ENCODE measurements at places on chromosomes 12 and 14.

DNA sequence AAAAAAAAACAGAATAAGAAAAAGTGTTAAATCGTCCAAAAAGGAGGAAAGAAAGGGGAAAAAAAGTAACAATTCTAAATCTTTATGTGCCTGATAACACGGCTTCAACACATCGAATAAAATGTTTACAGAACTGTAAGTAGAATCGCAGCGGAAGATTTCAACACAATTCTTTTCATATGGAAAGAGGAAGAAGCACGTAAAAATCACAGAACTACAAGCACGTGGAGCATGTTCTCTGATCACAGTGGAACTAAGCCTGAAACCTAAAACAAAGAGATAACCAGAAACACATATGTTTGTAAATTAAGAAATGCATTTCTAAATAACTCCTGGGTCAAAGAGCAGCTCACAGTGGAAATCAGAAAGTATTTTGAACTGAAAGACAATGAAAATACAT, 8.7 kb downstream of the CLEC7A start:
- no peak for DNase-seq

- DNase-seq = no peak
These were observed 63.1 kb downstream of the SRGAP1 start for GRCh38 chr12:63907561-63907960.

- DNase-seq = no peak
These were observed 13.8 kb downstream of the ASCL1 start for GRCh38 chr12:102971227-102971626.

GRCh38 chr14:92813201-92813600, 19.1 kb downstream of the GOLGA5 start:
- DNase-seq = no peak

DNA sequence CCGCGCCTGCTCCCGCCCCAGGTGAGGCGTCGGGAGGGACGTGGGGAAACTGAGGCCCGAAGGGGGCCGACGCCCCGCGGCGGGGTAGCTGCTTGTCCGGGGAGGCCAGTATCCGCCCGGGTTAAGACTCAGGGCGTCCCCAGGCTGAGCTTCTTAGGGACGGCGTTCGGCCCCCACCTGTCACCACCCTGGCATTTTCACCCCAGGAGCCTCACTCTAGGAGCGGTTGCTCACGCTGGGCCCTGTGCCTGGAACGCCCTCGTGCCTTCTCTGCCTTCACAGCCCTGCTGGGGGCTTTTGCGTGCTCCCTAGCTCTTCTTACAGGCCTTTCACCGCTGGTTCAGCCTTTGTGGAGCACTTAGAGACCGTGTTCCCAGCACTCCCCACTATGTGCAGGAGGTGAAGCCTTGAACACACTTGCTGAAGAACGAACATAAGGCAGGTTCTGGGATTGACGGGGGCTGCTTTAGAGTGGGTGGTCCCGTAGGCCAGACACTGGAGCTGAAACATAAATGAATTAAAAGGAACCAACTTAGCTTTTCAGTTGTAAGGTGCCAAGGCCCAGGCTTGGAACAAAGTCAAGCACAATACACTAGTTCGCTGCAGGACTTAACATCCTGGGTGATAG, 601 bp downstream of the ZNF839 start:
- DNase-seq = no peak

DNA sequence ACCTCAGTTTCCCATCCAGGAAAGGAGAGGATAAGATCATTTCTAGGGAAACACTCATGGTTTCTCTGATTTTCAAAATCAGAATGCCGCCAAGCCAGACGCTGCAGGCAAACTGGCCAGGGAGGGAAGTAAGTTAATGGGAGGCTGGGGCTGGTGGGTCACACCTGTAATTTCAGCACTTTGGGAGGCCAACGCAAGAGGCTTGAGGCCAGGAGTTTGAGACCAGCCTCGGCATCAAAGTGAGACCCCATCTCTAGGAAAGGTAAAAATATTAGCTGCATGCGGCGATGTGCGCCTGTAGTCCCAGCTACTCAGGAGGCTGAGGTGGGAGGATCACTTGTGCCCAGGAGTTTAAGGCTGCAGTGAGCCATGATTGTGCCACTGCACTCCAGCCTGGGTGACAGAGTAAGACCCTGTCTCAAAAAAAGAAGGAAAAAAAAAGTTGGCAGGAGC, 587 bp downstream of the SELPLG start:
- no peak for DNase-seq

GRCh38 chr12:123937707-123938591, 34.7 kb downstream of the CCDC92 start:
- no peak for DNase-seq

DNA sequence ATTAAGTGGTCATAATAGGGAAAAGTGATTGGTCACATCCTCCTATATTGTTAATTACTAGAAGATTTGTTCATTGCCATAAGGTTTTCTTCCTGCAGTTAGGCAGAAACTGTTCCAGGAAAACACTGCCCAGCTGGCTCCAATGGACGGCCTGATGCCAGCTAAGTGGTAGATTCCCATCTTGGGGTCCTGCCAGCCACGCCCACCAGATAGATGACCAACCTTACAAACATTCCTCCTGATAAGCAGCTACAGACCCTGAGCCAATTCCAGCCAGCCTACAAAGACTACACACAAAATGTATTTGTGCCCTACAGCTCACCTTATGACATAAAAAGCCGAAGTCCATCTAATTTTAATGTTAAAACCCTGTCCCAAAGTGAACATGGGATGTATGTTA, 685.9 kb upstream of the USP15 start:
- no peak for DNase-seq

DNA sequence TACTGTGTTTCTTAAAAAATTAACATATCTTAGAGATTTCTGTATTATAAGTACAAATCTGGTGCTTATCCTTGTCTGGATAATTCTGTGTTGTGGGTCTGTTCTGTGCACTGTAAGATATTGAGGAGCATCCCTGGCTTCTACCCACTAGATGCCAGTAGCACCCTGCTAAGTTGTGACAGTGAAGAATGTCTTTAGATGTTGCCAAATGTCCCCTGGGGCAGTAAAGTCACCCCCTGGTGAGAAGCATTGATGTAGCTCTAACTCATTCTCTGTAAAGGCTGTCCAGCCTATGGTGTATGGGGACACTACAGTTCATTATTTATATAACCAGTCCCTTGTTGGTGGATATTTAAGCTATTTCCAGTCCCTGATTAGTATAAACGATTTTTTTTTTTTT, 31.4 kb downstream of the MAP1LC3B2 start:
- DNase-seq = no peak

DNA sequence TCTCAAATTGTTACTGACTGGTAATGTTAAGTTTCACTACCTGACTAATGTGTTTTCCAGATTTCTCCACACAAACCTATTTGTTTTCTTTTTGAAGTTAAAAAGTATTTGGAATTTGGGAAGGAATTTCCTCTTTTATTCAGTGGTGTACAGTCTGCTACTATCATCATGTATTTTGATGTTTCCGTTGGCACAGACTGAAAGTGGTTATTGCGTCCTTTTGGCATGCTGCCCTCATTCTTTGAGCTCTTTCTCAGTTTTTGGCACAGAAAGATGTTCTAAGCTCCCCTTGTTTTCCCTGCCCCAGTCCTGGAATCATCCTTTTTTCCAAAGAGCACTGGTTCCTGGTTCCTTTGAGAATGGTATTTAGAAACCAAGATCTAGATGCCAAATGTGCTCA, 31.4 kb upstream of the RTRAF start:
- DNase-seq = no peak

DNA sequence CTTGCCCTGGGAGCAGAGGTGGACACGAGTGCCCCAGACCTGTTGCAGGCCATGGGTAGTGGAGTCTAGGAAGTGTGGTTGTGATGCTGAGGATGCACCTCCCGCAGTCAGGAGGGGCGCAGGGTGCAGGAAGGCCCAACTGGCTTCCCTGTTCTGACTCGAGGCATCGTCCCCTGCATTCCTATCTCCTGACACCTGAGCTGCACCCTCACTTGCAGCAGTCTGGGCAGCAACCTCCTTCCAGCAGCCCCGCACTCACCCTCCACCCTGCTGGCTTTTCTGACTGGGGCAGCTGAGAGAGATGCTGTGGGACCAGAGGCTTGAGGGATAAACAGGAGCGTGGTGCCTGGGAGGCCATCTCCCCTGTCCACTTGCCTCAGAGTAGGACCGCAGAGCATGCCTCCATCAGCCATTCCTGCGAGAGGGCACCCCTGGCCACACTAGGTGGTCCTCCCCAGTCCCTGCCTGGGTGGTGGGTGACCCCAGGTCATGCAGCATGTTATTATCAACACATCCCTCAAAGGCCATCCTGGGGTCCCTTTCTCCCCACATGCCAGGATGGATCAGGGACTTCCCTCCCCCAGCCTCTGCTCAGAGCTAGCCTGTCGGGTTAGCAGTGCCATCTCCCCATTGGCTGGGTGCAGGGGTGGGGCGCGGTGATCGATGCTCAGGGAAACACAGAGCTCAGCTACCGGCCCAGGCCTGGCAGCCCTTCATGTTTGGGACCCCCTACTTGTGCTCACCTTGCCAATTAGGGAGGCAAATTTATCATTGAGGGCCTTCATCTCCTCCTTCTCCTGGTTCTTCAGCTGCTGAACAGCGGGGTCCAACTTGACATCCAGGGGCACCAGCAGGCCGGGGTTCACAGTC, 719 bp downstream of the KRT80 start:
- no peak for DNase-seq

- DNase-seq = no peak
These were observed 187.9 kb downstream of the EPS8 start for GRCh38 chr12:15601210-15601800.

DNA sequence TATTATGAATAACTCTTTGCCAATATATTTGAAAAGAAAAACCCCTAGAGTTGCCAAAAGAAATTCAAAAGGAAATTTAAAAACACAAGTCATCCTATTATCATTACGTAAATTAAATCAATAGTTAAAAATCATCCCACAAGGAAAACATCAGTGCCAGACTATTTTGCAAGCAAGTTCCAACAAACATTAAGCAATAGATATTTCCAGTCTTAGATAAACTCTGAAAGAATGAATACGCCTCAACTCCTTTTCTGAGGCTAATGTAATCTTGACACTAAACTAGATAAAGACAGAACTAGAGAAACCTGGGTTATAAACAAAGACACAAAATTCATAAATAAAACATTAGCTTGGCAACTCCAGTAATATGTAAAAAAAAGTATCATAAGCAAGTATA, 245.9 kb downstream of the FOXN3 start:
- DNase-seq = no peak

GRCh38 chr12:128810182-128811127, 13.3 kb downstream of the SLC15A4 start:
- no peak for DNase-seq

GRCh38 chr14:103188810-103189480, 65.7 kb downstream of the TNFAIP2 start:
- DNase-seq = no peak

GRCh38 chr12:103677341-103677740, 90.3 kb downstream of the STAB2 start:
- no peak for DNase-seq

- DNase-seq = no peak
These were observed 6.5 kb upstream of the TBX3 start for GRCh38 chr12:114690267-114691135.

GRCh38 chr12:108857158-108857407, 300 bp downstream of the SSH1 start:
- DNase-seq = no peak

- no peak for DNase-seq
These were observed 303.2 kb upstream of the LRFN5 start for GRCh38 chr14:41303506-41303905.

- DNase-seq = no peak
These were observed 25.5 kb upstream of the FBXO34 start for GRCh38 chr14:55245657-55246268.

GRCh38 chr14:68208218-68208617, 388.6 kb downstream of the RAD51B start:
- DNase-seq = no peak

DNA sequence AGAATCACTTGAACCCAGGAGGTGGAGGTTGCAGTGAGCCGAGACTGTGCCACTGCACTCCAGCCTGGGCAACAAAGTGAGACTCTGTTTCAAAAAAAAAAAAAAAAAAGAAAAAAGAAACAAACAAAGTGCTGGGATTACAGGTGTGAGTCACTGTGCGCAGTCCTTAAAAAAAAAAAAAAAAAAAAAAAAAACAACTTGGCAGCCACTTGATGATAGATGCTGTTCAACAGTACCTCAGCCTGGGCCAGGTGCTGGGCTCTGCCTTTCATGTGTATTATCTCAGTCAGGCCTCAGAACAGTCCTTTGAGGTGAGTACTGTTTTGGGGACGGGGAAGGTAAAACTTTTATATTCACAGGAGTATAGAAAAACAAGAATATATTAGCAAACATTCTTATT, 9.6 kb downstream of the ACADS start:
- no peak for DNase-seq

- no peak for DNase-seq
These were observed 395.1 kb upstream of the RGS6 start for GRCh38 chr14:71536927-71537772.

DNA sequence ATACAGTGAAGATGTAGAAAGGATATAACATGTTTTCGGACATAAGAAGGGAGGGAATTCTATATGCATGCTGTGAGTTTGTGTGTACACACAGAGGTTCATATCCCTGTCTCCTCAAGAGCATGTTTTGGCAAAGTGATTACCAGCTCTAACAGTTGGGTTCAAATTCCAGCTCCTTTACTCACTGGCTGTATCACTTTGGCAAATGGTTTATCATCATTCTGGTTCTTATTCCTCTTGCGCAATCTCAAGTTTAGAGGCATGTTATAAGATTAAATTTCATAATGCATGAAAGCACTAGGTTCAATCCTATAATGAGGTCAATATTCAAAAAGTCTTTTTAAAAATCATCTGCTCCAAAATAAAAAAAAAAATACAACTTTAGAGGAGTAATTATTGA, 107.7 kb upstream of the LRFN5 start:
- DNase-seq = no peak

GRCh38 chr12:32116897-32117296, 10.2 kb downstream of the BICD1 start:
- DNase-seq = no peak

- DNase-seq = no peak
These were observed 24.4 kb upstream of the PTPRQ start for GRCh38 chr12:80419644-80420043.

DNA sequence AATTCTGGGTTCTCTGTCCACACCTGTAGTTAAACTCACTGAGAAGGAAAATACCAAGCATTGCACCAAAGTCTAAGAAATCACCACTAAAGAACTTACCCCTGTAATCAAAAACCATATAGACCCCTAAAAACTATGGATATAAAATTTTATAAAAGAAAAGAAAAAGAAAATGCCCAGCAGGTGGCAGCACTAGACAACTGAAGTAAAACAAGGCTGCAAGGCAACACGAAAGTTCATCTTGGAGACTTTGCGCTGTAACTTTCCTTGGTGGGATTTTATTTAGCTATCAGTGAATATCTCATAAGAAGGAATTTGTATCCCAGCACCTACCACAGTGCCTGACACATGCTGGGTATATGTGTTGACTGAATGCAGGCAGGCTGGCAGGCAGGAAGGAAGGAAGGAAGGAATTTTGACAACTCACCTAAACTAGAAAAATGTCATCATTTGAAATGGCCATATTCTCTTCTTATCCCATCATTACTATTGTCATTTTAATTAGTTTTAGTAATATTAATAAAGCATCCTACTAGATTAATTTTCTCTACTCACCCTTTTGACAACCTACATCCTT, 68.2 kb upstream of the ETV6 start:
- no peak for DNase-seq
